Glomerular endothelial cell (primary cell): ENCODE measurements at places on chromosomes 7 and 10.

- no peak for DNase-seq
These were observed 163.6 kb upstream of the GNAI1 start for GRCh38 chr7:79971058-79971457.

- DNase-seq, result no peak
These were observed 101.0 kb upstream of the AGR3 start for GRCh38 chr7:16982640-16983350.

- DNase-seq, result no peak
These were observed 145.5 kb downstream of the OTUD1 start for GRCh38 chr10:23584396-23584795.

DNA sequence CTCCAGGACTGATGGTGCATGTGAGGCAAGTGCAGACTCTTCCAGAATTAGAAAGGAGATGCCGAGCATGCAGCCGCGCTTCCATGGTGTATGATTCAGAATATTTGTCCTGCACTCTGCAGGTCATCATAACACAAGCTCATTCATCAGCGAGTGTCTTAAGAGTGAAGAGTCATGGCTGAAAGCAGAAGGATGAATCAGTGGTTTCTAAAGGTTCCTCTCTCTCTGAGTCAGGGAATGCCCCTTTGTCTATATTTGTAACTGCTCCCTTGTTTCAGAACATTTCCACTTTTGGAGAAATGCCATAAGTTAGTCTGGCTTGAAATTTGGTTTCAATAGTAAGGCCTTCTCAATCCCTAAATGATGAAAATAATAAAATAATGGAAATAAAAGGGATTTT is 52.3 kb downstream of the HECW1 start:
- peak; percentile 4 for DNase-seq

GRCh38 chr10:123526356-123527064 is 139.6 kb upstream of the GPR26 start:
- DNase-seq, result no peak

- no peak for DNase-seq
These were observed 219.5 kb downstream of the CCDC3 start for GRCh38 chr10:12781976-12782375.

DNA sequence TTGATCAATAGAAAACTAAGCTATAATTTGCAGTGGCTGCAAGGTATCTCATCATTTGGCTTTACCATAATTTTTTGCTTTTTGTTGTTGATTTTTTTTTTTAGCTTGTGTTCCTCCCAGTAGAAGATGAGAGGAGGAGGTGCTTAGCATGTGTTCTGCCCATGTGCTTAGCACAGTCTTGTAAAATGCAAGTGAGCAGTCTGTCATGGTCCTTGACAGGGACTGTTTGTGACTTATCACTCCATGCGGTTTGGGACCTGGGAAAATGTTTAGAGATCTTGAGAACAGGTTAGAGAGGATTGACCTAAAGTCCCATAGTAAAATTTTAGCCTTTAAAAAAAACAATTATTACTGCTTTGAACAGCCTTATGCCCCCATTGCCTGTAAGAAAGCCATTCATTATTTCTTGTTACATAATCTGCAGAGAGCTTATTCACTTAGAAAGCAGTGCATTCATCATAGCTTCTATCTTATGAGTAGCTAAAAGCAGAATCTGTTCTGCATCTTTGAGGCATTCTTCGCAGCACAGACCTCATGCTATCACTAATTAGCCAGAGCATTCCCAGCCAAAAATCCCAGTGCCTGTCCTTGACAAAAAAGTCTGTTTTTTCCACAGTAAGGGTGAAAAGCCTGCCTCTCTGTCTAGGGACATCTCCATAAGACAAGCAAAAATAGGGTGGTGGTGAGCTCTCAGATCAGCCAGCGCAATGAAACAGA is 748.7 kb upstream of the GALNT17 start:
- no peak for DNase-seq

GRCh38 chr10:29746080-29746797 is 111.5 kb upstream of the SVIL start:
- peak; percentile 55 for DNase-seq

DNA sequence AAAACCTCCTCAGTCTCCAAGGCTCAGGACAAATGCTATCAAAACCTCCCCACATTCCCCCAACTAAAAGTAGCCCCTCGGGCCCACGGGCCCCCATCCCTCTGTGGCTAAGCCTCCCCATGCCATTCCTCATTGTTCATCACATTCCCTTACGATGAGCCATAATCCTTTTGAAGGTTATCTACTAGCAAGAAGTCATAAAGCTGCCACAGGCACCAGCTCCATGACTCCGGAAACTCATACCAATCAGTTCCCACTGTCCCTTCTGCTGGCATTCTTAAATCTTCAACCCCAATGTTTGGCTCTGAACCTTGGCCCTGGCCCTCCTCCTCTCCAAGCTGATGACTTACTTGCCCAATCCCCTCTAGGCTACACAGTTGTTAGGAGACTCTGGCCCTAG is 19.4 kb upstream of the TM9SF3 start:
- no peak for DNase-seq

DNA sequence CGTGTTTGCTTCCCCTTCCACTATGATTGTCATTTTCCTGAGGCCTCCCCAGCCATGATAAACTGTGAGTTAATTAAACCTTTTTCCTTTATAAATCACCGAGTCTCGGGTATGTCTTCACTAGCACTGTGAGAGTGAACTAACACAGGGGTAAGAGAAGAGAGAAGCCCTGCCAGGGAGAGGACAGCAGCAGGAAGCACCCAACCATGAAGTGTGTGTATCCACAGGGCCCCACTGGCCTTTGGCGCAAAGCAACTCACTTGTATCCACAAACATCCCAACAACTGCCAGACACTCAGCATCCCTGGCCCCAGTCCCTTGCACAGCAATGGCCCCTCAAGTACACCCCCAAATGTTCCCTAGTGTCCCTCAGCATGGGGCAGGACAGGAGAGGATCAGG is 115.1 kb downstream of the MAD1L1 start:
- DNase-seq, result no peak

- no peak for DNase-seq
These were observed 28.1 kb upstream of the ZNF107 start for GRCh38 chr7:64637521-64638445.

DNA sequence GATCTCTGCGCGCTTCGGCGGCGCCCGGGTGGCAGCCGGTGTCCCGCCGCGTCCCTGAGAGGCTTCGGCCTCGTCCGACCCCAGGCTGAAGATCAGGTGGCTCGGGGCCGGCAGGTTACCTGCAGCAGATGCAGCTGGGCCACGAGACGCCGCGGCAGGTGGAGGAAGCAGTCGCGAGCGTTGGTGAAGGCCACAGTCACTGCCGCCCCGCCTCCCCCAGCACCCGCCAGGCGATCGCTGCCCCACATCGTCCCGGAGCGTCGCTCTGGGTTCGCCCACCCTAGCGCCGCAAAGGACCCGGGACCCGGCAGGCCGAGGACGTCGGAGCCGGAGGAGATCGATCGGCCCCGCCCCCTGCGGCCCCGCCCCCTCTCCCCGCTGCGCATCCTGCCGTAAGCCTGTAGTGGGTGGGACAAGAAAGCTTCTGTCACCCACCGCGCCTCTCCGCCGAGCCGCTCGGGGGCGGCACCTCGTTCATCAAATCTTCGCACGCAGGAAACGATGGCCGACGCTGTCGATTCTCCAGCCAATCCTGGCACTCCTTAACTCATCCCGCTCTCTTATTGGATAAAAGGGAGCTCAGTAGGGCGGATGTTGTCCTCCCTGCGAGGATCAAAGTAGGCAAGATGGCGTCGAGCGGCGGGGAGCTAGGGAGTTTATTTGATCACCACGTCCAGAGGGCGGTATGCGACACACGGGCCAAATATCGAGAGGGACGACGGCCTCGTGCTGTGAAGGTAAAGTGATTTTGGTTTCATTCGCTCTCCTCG is at the start of the genes PEX1 and RBM48:
Gene PEX1 (minus strand): TSS at position 333 of the 770 bp plus-strand sequence. CDS start 85 bp downstream, at position 248.
Gene RBM48 (plus strand): TSS at position 608 of the 770 bp plus-strand sequence. CDS start 19 bp downstream, at position 627.
- DNase-seq, result peak; percentile 98

- no peak for DNase-seq
These were observed 2.3 kb upstream of the SEMA3C start for GRCh38 chr7:80921130-80921529.
